ENCODE measurements at places on chromosomes 2 and 18.

- no peak for ATAC-seq
These were observed 1860.1 kb downstream of the SUCLG1 start for GRCh38 chr2:82599021-82599420.

DNA sequence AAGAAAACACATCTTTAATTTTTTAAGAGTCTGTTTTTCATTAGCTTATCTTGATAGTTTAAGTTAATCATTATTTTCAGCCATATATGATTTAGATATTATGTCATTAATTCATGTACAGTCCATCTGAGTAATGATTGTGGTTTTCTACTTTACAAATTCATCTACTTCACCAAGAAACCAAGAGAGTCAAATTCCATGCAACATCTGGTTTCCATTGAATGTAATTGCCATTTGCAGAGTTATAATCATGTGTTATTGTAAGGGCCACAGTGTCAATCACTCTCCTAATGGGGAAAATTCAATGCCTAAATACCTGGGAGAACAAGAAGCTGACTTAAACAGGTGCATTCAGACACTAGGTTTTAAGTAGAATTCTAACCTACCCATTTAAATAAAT is 217.2 kb upstream of the OSR1 start:
- no peak for ATAC-seq

DNA sequence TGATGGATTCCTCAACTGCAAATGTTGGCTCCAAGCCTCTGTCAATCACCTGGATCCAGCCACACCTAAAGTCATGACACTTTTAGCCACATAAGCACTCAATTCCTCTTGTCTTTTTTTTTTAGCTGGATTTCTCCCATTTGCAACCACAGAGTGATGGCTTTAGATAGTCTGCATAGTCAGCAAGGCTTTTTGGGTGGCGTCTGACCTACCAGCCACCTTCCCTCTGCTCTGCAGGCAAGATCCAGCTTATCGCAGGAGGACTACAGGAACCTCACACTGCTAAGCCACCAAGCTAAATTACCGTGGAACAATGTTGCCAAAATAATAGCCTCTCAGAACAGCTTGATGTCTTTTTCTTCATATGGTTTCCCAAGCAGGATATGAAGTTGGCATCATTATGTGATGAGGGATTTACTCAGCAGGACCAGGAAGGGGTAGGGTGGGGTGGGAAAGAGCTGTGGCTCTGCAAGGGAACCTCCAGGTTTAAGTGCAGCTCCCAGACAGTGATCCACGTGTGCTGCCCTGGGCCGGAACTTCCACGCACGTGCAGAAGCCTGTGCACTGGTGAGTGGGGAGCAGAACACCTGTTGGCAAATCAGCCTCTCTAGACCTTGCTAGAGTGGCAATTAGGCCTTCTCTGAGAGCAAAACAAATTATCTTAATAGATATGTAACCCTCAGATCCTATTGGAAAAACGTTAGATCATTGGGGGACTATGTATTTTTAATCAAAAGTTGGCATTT is 170.6 kb upstream of the NCK2 start:
- ATAC-seq = no peak

GRCh38 chr18:75462178-75462832 is 34.8 kb upstream of the SMIM21 start:
- ATAC-seq = no peak

GRCh38 chr18:56028514-56028913 is 440.5 kb upstream of the TCF4 start:
- ATAC-seq = no peak

Measured in stimulated activated memory B cell treated with anti-CD40 and anti-IgM and Interleukin-4, amounts not matched to agents 10 μg/mL and 1 μg/mL and 100 μg/mL, for 72 hours (primary cell).